ENCODE measurements at places on chromosomes 5 and 9. TPM values are rescaled to one million over a fixed set of nuclear protein-coding genes. Genes with fewer than 3 reads are reported as not detected.

The FBP2 gene
- not detected for polyA plus RNA-seq

The OBP2B gene
- not detected for polyA plus RNA-seq

The IL5 gene
- not detected for polyA plus RNA-seq

The MZB1 gene
- not detected for polyA plus RNA-seq

The SHOC1 gene
- polyA plus RNA-seq: 0.03 TPM

The UBE2QL1 gene
- not detected for polyA plus RNA-seq

The CDKN2A gene
- 20.8 TPM for polyA plus RNA-seq

The ELL2 gene
- 27.2 TPM for polyA plus RNA-seq

The PDZD2 gene
- 3.1 TPM for polyA plus RNA-seq

The TNFSF15 gene
- 0.40 TPM for polyA plus RNA-seq

The PCDHGA4 gene
- polyA plus RNA-seq: 0.02 TPM

The ZNF883 gene
- polyA plus RNA-seq: 1.7 TPM

The SPATA31E1 gene
- not detected for polyA plus RNA-seq

The HK3 gene
- not detected for polyA plus RNA-seq

The PCDHB5 gene
- 0.03 TPM for polyA plus RNA-seq

The SLU7 gene
- 26.6 TPM for polyA plus RNA-seq

The OR13C2 gene
- not detected for polyA plus RNA-seq

The GGTA1 gene
- polyA plus RNA-seq: not detected

The NUDT12 gene
- 5.7 TPM for polyA plus RNA-seq

The FST gene
- polyA plus RNA-seq: 236 TPM

The CCDC152 gene
- 1.8 TPM for polyA plus RNA-seq

The GABRA6 gene
- polyA plus RNA-seq: not detected

The CDX1 gene
- polyA plus RNA-seq: not detected

All from foreskin keratinocyte (primary cell).